T-cell (primary cell): ENCODE measurements at places on chromosomes 1 and 21. TPM values are rescaled to one million over a fixed set of nuclear protein-coding genes. Genes with fewer than 3 reads are reported as not detected.

- H3K4me1 ChIP-seq: no peaks in the 10 kb centered on the region
- no peak for DNase-seq
- H3K4me3 ChIP-seq: no peak overlapping the region
- peaks cover 42% of the 10 kb centered on the region for H3K36me3 ChIP-seq
- no peaks in the 10 kb centered on the region for H3K27me3 ChIP-seq
These were observed 42.7 kb upstream of the GLIS1 start for GRCh38 chr1:53781654-53782053.

The SHISA4 gene
- 0.70 TPM for total RNA-seq

DNA sequence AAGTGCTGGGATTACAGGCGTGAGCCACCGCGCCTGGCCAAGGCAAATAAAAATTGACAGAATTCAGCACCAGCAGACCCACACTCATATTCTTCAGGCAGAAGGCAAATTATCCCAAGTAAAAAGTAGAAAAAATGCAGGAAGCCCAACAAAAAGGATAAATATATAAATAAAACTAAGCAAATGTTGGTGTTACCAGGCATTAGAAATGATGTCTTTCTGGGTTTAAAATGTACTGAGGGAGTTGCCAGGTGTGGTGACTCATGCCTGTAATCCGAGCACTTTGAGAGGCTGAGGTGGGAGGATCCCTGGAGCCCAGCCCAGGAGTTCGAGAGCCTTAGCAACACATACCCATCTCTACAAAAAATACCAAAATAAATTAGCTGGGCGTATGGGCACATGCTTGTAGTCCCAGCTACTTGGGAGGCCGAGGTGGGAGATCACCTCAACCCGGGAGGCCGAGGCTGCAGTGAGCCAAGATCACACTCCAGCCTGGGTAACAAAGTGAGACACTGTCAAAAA, 6.3 kb downstream of the INTS11 start:
- H3K36me3 ChIP-seq: peaks cover 31% of the 10 kb centered on the region
- H3K4me1 ChIP-seq: peaks cover 5% of the 10 kb centered on the region
- H3K4me3 ChIP-seq: no peak overlapping the region
- peaks cover 2% of the 10 kb centered on the region for H3K27me3 ChIP-seq

The PLEKHN1 gene
- total RNA-seq: 8.0 TPM

The GBP7 gene
- total RNA-seq: not detected

GRCh38 chr1:223827193-223827663, 18.5 kb downstream of the TP53BP2 start:
- H3K36me3 ChIP-seq: no peaks in the 10 kb centered on the region
- DNase-seq: no peak
- H3K4me1 ChIP-seq: peaks cover 14% of the 10 kb centered on the region
- H3K4me3 ChIP-seq: no peak overlapping the region
- no peaks in the 10 kb centered on the region for H3K27me3 ChIP-seq

DNA sequence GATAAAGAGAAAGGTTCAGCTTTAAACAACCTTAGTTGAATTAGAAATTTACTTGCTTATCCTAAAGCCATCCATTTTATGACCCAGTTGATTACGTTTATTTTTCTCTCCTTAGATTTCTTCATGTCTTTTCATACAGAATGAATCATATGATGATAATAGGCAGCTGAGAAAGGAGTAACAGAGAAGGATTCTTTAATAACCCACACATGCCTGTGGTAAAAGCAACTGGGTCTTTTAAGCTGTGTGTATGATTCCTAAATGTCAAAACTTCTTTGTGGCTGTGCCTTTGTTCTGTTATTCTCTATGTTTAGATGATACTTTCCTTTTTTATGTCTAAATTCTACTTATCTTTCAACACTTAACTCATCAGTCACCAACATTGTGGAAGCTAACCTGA, 626.5 kb downstream of the NCAM2 start:
- no peak overlapping the region for H3K4me3 ChIP-seq
- DNase-seq: no peak
- H3K27me3 ChIP-seq: no peaks in the 10 kb centered on the region
- H3K4me1 ChIP-seq: no peaks in the 10 kb centered on the region
- no peaks in the 10 kb centered on the region for H3K36me3 ChIP-seq

- no peaks in the 10 kb centered on the region for H3K4me1 ChIP-seq
- H3K27ac ChIP-seq: no peak overlapping the region
- no peak for DNase-seq
- H3K4me3 ChIP-seq: no peak overlapping the region
These were observed 163.0 kb downstream of the ZSCAN20 start for GRCh38 chr1:33635336-33636012.

GRCh38 chr1:173056365-173056764, 5.6 kb upstream of the TNFSF18 start:
- no peak for DNase-seq
- H3K4me3 ChIP-seq: no peak overlapping the region
- H3K27me3 ChIP-seq: no peaks in the 10 kb centered on the region
- H3K36me3 ChIP-seq: no peaks in the 10 kb centered on the region
- H3K27ac ChIP-seq: no peak overlapping the region

DNA sequence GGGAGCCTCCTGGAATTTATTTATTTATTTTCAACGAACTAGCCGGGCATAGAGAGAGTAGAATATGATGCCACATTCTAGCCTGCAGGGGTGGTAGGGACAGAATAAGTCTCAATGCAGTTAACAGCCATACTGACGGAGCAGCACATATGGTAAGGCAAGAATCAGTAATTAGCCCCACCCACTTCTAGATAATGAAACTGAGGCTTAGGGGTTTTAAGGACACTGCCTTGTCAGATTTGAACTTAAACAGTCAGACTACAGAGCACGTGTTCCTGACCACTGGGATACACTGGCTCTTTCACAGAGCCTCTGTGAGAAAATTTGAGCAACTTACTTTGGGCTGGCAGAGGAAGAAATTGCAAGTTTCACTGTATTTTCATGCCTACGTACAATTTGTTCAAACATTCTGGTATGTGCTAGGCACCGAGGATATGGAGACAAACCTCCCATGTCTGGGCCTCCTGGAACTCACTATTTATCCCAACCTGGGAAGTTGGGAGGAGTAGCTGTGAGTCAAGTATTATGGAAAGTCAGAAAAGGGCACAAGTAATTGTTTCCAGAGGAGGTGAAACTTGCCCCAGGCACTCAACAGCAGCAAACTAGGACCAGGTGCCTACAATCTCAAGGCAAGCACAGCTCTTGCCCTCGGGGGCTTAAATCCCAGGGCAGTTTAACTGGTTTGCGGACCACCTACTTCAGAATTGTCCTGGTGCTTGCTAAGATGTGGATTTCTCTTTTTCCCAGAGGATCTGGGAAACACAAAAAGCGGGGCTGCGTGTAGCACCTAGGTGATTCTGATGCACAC, 1.6 kb upstream of the CLIC4 start:
- H3K36me3 ChIP-seq: no peaks in the 10 kb centered on the region
- peaks cover 8% of the 10 kb centered on the region for H3K27me3 ChIP-seq
- H3K4me1 ChIP-seq: peaks cover 15% of the 10 kb centered on the region
- DNase-seq: no peak
- H3K4me3 ChIP-seq: no peak overlapping the region
- no peak overlapping the region for H3K27ac ChIP-seq

DNA sequence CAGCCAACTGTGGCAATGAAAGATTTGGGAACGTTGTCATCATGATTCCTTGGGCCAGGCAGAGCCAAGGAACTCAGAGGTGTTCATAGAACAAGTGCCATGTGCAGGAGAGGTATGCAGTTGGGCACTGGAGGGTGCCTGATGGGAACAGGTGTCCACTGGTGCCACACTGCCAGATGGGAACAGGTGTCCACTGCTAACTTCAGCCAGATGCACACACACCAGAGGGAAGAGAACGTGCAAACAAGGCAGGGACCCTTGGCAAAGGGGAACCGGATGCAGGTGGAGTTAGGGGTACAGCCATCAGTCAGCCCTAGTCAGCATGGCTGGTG, 13.5 kb downstream of the OLFML2B start:
- H3K27ac ChIP-seq: no peak overlapping the region
- H3K4me3 ChIP-seq: no peak overlapping the region
- H3K4me1 ChIP-seq: no peaks in the 10 kb centered on the region

The KCNJ10 gene
- not detected for total RNA-seq

The LRRC71 gene
- total RNA-seq: not detected

The SPRR2A gene
- not detected for total RNA-seq

- no peak overlapping the region for H3K27ac ChIP-seq
- H3K27me3 ChIP-seq: no peaks in the 10 kb centered on the region
- no peaks in the 10 kb centered on the region for H3K4me1 ChIP-seq
- no peak overlapping the region for H3K4me3 ChIP-seq
- DNase-seq: no peak
These were observed 105.4 kb upstream of the FAM78B start for GRCh38 chr1:166272155-166272554.

GRCh38 chr1:15736892-15737261, 819 bp downstream of the SLC25A34 start:
- no peaks in the 10 kb centered on the region for H3K27me3 ChIP-seq
- peaks cover 6% of the 10 kb centered on the region for H3K4me1 ChIP-seq
- H3K36me3 ChIP-seq: peaks cover 3% of the 10 kb centered on the region
- no peak overlapping the region for H3K27ac ChIP-seq

The SPATA6 gene
- 4.4 TPM for total RNA-seq

DNA sequence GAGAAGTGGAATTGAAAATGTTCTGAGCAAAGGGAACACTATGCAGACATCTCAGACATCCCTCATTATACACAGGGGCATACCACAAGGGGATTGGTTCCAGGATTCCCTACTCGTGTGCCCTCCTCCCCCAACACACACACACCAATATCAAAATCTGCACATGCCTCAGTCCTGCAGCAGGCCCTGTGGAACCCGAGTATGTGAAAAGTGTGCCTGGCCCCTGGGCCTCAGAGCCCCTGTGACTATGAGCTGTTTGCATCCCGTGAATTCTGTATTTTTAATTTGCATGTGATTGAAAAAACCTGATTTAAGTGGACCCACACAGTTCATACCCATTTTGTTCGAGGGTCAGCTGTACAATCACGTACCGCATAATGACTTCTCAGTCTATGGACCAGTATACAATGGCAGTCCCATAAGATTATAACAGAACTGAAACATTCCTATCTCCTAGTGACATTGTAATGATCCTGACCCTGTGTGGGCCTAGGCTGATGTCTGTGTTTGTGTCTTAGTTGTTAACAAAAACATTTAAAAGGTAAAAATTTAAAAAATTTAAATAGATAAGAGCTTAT, 11.3 kb downstream of the POU2F1 start:
- no peak overlapping the region for H3K27ac ChIP-seq
- no peak overlapping the region for H3K4me3 ChIP-seq
- no peaks in the 10 kb centered on the region for H3K36me3 ChIP-seq

DNA sequence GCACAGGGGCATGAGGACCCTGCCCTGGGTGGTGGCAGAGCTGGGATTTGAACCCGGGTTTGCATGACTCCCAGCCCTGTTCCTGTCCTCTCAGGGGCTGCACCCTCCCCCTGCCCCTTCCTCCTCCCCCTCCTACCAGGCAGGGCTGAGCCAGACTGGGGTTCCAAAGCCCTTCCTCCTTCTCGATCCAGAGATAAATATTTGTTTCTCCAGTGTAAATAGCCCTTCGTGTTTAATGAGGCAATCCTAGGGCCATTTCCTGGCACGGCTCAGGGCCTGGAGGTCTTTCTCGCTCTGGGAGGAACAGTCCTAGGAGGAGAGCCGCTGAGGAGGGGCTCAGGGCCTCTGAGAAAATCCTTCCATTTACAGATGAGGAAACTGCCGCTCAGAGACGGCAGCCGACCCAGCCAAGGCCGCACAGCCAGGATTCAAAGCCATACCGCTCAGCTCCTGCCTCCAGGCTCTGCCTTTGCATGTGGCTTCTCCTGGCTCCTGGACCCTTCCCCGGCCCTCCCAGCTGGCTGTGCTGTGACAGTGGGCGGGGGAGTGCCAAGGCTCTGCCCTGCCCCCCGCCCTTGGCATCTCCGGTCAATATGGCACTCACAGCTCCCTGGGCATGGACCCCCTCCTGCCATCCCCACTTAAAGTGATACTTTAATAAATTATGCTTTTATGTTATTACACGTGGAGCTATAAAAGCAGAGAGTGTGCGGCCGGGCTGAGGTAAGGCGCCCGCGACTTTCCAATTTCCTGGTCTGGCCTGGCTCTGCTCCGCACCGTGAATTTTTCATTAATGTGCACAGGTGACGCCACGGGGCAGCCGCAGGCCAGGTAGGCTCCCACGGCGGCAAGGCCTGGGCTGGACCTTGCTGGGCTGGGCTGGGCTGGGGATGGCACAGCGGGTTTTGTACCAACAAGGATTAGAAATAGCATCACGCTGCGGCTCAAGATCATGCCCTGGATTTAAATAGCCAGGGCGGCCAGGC, 114.7 kb upstream of the WNT4 start:
- DNase-seq: no peak
- H3K27ac ChIP-seq: no peak overlapping the region
- no peak overlapping the region for H3K4me3 ChIP-seq
- H3K36me3 ChIP-seq: no peaks in the 10 kb centered on the region
- H3K4me1 ChIP-seq: no peaks in the 10 kb centered on the region

The INTS7 gene
- 8.9 TPM for total RNA-seq

DNA sequence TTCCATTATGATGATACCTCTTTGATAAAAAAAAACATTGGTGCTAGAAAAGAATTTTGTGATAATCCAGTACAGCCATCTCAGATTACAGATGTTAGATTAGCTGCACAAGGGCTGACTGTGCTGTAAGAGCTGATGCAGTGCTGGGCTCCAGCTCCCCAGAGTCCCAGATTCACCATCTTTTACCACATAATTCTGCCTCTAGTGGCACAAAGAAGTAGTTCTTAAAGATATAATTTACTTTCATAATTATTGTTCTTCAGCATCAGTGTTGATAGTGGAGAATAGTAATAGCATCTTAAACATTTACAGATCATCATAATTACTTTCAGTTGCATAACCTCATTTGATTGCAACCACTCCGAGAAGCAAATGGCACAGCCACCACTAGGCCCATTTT, 262.1 kb downstream of the BRINP2 start:
- DNase-seq: no peak
- H3K27me3 ChIP-seq: no peaks in the 10 kb centered on the region
- no peaks in the 10 kb centered on the region for H3K36me3 ChIP-seq
- no peaks in the 10 kb centered on the region for H3K4me1 ChIP-seq

DNA sequence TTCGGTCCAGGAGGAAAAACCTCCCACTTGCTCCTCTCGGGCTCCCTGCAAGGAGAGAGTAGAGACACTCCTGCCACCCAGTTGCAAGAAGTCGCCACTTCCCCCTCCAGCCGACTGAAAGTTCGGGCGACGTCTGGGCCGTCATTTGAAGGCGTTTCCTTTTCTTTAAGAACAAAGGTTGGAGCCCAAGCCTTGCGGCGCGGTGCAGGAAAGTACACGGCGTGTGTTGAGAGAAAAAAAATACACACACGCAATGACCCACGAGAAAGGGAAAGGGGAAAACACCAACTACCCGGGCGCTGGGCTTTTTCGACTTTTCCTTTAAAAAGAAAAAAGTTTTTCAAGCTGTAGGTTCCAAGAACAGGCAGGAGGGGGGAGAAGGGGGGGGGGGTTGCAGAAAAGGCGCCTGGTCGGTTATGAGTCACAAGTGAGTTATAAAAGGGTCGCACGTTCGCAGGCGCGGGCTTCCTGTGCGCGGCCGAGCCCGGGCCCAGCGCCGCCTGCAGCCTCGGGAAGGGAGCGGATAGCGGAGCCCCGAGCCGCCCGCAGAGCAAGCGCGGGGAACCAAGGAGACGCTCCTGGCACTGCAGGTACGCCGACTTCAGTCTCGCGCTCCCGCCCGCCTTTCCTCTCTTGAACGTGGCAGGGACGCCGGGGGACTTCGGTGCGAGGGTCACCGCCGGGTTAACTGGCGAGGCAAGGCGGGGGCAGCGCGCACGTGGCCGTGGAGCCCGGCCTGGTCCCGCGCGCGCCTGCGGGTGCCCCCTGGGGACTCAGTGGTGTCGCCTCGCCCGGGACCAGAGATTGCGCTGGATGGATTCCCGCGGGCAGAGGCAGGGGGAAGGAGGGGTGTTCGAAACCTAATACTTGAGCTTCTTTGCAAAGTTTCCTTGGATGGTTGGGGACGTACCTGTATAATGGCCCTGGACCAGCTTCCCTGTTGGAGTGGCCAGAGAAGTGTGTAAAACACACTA, 45.3 kb downstream of the MRPL39 start:
- peaks cover 20% of the 10 kb centered on the region for H3K4me1 ChIP-seq
- DNase-seq: peak; percentile 42
- H3K27me3 ChIP-seq: no peaks in the 10 kb centered on the region
- no peaks in the 10 kb centered on the region for H3K36me3 ChIP-seq
- H3K27ac ChIP-seq: peak overlapping the region; percentile 73
